ENCODE measurements at places on chromosomes 12 and 14.

DNA sequence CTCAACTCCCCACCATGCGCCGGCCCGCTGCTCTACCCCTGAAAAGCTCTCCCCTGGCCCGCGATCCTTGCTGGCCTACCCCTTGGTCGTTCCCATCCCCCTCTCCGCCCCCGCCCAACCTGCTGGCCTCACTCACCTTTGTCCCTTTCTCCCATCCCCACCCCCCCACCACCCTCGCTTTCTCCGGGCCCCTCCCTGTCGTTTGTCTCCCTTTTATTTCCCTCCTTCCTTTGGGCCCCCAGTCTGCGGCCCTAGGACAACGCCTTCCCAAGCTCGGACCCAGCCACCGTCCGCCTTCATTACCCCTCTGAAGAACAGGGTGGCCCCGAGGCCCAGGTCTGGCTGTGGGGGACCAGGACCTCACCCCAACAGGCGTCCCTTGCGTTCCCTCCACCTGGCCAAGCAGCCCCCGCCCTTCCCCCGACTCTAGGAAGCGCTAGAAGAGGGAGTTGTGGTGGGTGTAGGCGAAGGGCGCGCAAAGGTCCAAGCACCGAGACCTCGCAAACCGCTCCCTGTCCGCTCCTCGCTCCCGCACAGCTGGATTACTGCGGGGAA lies 6.9 kb upstream of the SLC7A7 start:
- no peak for DNase-seq

GRCh38 chr12:105822131-105823105 lies 316.3 kb downstream of the NUAK1 start:
- DNase-seq = no peak

DNA sequence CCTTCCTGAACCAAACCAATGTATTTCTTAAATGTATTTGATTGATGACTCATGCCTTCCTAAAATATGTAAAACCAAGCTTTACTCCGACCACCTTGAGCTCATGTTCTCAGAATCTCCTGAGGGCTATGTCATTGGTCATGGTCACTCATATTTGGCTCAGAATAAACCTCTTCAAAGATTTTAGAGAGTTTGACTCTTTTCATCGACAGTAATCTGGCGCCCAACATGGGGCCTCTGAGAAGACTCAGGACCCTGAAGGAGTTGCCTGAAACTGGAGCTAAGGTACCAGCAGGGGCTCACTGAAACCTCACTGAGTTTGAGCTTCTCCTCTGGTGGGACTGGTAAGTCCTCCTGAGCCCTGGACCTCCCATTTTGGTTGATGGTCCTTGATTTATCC lies 17.2 kb upstream of the PSMC1 start:
- DNase-seq = no peak

- no peak for DNase-seq
Observed at GRCh38 chr12:130391186-130391585, 53.5 kb downstream of the PIWIL1 start.

DNA sequence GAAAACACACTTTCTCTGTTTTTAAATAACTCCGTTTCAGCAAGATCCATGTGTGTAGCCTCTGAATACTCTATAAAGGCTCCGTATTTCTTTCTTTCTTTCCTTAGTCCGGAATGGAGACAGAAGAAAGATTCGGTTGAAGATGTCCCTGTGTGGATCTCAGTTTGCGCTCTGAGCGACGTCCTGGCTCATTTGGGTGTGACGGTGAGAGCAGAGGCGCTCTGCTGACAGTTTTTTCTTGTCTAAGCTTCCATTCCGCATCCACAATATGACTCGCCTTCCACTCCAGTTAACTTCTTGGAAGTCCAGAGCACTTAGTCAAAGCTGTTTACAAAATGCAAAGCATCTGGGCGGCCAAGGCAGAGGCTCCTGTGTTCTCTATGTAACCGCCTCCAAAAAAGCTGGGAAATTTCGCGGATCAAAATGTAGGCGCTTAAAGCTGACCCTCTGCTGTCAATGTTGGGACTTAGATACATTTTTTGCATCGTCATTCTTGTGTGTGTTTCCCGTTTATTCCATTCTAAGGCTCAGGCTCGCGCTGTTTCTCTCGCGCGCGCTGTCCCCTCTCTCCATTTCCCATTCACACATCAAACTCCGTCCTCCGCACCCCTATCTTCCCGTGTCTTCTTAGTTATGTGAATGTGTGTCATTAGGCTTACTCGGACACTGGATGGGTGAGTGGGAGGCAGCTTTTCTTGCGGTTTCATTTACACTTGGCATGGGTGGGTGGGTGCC lies 880 bp upstream of the FLRT2 start:
- no peak for DNase-seq

- peak; percentile 3 for DNase-seq
Observed at GRCh38 chr12:118704527-118705241, 276.7 kb upstream of the SRRM4 start.

- peak; percentile 18 for DNase-seq
Observed at GRCh38 chr12:45587877-45588533, 141.5 kb upstream of the ARID2 start.

DNA sequence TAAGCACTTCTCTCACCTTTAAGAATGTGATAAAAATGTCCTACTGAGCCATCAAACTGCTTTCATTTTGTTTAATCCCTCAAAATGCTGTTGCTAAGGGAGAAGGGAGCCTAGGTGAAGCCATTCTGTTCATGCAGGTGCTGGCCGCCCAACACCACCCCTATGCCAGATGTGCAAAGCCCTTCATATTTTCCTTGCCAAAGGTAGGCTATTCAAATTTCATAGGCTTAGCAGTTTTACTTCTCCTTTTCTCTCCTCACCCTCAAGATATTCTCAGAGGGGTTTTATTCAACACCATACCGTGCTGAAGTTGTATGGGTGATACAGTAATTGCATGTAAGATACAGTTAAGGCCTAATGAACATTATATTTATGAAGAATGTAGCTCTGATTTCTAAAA lies 461.7 kb downstream of the GXYLT1 start:
- DNase-seq = no peak

GRCh38 chr12:129467726-129468125 lies 436.1 kb downstream of the TMEM132D start:
- no peak for DNase-seq

GRCh38 chr14:104677512-104678332 lies 11.7 kb upstream of the INF2 start:
- DNase-seq = peak; percentile 74

DNA sequence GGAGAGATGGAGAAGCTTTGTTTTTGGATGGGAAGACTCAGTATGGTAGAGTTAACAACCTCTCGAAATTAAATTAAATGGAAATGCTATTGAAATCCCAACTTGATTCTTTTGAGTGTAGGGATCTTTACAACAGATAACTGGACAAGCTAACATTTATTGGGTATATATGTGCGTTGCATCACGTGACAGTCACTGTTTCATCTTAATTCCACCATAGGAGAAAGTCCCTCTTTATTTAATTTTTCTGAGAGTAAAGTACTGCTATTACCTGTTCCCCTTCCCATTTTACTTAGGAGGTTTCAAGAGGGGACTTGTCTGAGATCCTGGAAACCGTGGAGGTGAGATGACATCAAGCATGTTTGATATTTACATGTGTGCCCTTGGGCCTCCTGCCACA lies 11.1 kb upstream of the DAO start:
- no peak for DNase-seq

- DNase-seq = no peak
Observed at GRCh38 chr12:112239020-112239419, 113.7 kb downstream of the TRAFD1 start.

DNA sequence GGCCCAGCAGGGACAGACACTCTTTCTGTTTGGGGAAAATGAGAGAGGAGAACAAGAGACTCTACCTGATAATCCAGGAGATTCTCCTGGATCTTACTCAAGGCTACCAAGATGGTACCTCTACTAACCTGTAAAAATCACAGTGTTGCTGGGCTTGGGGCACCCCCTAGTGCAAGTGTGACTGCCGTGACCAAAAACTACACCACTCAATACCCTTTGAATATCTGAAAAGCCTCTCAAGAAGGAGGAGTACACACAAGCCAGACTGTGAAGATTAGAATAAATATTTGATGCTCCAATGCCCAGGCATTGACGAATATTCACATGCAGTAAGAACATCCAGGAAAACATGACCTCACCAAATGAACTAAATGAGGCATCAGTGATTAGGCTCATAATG lies 965.4 kb downstream of the LRFN5 start:
- DNase-seq = no peak

- DNase-seq = no peak
Observed at GRCh38 chr12:26046203-26046602, 78.6 kb downstream of the BHLHE41 start.

Data from M059J (cell line).